ENCODE measurements at places on chromosomes 1 and 21.

- DNase-seq: no peak
Measured at GRCh38 chr1:184483101-184483683, 96.4 kb downstream of the C1orf21 start.

DNA sequence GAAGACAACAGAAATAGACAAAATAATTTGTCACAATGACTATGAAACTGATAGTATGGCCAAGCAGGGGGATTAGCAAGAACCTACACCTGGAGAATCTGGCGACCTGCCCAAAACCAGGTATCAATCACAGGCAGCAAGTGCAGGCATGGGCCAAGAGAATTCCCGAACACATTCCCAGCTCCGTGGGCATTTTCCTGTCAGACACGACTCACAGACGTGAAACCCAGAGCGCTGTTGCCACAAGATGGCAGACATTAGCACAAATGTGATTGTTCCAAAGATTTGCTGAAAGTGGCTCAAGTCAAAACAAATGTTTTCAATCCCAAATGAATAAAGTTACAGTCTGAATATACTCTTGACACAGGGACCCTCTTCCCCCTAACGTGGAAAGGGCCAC is 36.8 kb downstream of the HLCS start:
- DNase-seq: no peak

GRCh38 chr1:115832651-115833050 is 8.3 kb downstream of the NHLH2 start:
- no peak for DNase-seq

DNA sequence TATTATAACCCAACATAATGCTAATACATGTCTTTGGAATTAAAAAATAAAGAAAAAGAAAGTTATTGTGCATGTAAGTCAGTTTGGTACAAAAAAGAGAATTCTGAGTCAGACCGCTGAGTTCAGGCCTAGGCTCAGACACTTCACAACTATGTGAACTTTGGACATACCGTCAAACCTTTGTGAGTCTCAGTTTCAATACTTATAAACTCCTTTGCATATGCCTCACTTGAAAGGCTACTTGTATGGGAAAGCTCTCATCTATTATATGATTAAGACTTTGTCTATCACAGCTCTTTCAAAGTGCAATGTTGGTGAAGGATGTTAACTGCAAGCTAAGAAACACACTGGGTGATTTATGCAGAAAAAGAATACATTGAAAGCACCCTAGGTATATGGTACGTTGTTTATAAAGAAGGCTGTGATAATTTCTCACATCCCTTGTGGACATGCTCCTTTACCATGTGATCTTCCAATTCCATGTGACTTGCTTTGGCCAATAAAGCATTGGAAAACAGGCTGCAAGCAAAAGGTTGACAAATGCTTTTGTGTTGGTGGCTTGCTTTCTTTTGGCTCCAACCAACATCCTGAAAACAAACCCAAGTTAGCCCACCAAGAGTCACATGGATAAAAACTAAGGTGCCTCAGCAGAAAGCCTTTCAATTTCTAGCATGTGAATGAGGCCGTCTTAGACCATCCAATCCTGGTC is 49.6 kb downstream of the INTS7 start:
- DNase-seq: no peak

DNA sequence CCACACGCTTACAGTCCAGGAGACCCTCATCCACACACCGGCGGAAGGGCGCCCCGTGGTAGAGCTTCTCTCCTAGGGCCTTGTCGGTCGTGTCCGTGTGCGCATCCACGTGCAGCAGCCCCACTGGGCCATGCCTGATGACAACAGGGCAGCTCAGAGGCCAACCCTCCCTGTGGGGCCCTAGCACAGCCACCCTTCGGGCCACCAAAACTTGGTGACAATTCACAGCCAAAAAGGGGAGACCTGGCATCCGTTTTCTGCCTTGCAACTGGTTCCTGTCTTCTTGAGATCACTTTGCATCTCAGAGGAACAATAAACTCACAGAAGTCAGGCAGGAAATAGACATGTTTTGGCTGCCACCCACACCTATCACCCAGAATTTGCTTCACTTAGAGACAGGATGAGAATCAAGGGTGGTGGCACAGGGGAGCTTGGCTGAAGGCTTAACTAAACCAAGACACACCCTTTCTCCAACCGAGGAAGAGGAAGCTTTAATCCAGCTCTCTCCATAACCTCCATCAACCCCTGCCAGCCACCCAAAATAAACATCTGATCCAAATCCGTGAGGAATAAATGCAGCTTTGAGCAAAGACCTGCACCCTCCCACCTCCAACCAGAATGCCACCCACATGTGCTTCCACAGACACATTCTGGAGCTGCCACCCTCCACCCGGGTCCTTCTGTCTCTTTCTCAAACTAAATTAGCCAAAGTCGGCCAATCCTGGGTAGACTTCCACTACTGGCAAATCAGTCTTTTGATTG is 5.7 kb downstream of the AGMAT start:
- DNase-seq: no peak

DNA sequence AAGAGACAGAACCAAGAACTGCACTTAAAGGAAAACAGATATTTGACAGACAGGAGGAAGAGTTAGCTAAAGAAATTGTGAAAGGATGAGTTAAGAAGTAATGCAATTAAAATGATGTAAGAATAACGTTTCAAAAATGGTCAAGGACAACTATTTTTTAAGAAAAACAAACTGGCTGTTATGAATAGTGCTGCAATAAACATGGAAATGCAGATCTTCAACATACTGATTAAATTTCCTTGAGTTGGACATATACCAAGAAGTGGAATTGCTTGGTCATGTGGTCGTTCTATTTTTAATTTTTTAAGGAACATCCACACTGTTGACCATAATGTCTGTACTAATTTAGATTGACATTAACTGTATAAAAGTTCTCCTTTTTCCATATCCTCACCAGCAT is 23.1 kb upstream of the PHTF1 start:
- no peak for DNase-seq

DNA sequence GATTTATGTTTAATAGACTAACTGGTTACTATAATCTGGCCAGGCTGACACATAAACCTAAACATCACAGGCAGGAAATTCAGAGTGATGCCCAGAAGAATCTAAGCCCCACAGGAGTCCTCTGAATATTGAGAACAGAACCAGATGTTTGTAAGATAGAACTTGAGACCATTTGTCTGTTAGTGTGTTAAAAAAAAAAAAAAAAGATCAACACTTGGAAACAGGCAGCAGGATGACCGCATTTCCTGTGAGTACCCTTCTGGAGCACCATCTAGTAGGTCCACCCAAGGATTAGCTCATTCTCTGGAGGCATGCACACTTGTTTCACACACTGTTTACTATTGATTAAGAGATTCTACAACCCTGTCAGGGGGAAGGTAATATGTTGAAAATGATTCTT is 111.4 kb upstream of the VANGL1 start:
- DNase-seq: no peak

DNA sequence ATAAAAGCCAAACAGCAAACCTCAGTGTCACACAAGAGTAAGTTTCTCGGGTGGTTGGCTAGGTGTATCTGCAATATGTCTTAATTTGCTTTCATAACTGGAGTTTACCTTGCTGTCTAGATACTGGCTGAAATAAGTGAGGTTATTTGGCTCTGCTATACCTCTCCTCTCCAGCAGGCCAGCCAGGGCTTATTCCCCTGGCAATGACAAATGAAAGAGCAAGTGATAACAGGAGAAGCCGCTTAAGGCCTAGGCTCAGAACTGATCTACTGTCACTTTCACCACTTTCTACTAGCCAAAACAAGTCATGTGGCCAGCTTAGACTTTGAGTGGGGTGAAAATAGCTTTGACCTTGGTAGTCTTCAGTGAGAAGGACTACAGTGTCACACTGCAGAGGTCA is 4.8 kb upstream of the RPE65 start:
- DNase-seq: no peak

All from CMK (cell line).